SK-N-DZ (cell line): ENCODE measurements at places on chromosomes 2 and 18.

- DNase-seq: peak; percentile 35
Measured at GRCh38 chr18:7926526-7926925, 359.4 kb downstream of the PTPRM start.

- DNase-seq: no peak
Measured at GRCh38 chr2:16570516-16570915, 95.1 kb downstream of the CYRIA start.

GRCh38 chr18:11724781-11725180 is 35.7 kb downstream of the GNAL start:
- DNase-seq: no peak

DNA sequence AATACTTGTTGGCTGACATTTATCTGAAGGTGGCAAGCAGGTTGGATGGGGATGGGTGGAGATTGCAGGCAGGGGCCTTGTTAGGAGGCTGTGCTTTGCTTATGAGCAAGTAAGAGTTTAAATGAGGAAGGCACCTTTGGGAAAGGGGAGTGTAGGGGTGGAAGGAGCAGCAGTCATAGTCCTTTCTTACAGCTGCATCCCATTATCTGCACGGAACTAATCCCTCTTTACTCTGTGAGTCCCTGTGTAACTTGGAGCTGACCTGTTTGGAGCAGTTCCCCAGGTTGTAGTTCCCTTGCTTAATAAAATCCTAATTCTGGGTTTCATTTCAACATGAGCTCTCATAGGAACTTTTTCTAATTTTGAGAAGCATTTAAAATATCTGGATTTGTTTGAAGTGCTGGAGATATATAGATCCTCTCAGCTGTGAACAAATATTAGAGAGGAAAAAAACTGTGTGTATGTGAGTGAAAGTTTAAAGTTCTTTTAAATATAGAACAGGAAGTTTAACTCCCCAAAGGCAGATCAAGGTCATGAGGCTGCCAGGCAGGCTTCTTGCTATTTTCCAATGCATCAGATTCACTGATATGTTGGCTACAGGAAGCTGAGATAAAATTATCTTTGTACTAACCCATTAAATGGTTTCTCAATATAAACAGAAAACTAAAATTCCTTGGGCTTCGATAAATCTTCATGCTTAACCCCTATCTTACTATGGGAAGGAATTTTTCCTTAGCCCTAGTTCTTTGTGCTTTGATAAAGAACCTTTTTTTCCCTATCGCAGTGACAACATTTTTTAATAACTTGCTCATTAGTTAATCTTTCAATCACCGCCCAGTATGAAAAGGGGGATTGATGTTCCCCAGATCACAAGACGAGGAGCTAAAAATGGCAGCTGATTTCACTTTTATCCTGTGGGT is 104.6 kb upstream of the EML6 start:
- DNase-seq: no peak

DNA sequence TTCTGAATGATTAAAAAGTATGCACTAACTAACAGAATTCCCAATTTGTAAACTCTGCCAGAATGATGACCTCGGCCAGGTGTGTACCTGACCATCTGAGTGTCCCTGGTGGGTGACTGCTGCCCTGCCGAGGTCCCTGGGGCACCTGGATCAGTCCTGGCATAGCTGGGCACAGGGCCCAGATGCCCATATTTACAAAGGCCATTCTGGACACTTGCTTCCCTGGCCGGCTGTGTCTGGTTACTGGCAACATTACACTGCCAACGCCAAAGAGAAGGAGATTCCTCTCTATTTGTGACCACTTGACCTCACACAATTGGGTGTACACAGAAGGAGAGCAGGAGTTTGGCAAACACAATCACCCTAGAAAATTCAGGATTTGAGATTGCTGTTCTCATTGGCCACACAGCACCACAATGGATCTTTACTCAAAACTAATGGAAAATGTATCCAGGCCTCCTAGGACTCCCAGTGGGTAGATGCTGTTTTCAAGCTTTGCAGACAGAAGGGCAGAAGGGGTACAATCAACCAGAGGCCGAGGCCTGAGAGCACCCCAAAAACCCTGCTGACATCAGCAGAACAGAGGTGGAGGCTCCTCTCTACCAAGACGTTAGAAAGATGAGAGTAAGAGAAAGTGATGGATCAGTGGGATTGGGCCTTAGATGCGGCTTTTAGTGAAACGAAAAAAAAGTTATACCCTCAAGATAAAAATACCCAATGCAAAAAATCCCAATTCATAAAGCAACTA is 58.3 kb upstream of the PXDN start:
- no peak for DNase-seq

DNA sequence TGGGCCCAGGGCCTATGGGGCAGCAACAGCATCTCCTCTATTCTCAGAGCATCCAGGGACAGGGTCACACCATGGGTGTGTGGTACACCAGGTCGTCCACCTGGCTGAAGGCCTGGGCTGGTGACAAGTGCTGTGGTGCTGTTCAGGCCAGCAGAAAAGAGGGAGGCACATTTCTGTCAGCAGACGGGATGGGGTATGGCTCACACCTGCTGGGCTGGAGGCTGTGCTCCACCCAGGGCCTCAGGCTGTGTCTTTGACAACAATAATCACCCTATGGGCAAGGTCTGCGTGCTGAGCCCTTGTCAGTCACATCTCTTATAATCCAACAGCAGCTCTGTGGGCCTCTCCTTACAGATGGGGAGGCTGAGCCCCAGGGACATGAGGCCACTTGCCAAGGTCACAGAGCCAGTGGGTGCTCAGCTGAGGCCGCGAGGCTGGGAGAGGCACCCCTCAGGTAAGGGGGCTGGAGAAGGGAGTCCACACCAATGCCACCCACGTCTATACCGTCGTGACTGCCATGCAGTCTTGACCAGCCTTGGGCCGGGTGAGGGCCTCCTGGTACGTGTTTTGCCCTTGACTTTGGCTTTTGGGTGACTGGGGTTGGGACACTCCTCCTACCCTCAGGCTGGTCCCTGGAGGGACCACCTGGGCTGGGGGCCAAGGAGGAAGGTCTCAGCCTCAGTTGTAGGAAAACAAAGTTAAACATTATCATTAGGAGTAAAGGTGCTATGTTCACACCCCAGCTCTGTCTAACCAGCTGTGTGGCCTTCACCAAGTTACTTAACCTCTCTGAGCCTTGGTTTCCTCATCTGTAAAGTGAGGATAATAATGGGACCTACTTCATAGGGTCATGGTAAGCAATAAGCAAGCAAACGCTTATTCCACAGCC is 5.6 kb upstream of the HS6ST1 start:
- DNase-seq: no peak

- DNase-seq: no peak
Measured at GRCh38 chr2:120052597-120052996, 39.7 kb downstream of the EPB41L5 start.

GRCh38 chr2:140011287-140011686 is 1231.1 kb upstream of the NXPH2 start:
- DNase-seq: no peak

DNA sequence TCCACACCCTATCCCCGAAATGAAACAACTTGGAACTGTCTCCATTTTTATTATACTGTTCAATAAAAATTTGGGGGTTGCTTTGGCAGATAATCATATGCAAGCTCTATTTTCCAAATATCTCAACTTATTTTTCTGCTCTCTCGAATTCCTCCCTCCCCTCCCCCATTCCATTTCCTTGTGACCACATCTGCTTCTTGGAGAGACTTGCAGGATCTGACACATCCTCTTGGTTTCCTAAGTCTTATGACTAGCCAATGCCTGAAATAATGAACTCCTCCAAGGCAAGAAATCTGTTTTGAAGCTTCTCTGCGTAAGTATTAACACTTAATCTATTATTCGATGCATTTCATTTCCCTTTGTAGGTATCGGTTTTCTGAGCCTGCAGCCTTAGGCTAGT is 16.1 kb downstream of the TGIF1 start:
- DNase-seq: no peak
